Urinary bladder (tissue), 4 donors: ENCODE measurements at places on chromosomes 5 and 9. TPM values are rescaled to one million over a fixed set of nuclear protein-coding genes. Genes with fewer than 3 reads are reported as not detected.

Gene C5orf15
- 81.7 TPM for total RNA-seq

Gene IGIP
- total RNA-seq: 25.0 TPM

Gene SPZ1
- total RNA-seq: not detected

Gene PTPRD
- 210 TPM for total RNA-seq

GRCh38 chr9:68949271-68950000, 64.5 kb downstream of the PRKACG start:
- DNase-seq: no peak

DNA sequence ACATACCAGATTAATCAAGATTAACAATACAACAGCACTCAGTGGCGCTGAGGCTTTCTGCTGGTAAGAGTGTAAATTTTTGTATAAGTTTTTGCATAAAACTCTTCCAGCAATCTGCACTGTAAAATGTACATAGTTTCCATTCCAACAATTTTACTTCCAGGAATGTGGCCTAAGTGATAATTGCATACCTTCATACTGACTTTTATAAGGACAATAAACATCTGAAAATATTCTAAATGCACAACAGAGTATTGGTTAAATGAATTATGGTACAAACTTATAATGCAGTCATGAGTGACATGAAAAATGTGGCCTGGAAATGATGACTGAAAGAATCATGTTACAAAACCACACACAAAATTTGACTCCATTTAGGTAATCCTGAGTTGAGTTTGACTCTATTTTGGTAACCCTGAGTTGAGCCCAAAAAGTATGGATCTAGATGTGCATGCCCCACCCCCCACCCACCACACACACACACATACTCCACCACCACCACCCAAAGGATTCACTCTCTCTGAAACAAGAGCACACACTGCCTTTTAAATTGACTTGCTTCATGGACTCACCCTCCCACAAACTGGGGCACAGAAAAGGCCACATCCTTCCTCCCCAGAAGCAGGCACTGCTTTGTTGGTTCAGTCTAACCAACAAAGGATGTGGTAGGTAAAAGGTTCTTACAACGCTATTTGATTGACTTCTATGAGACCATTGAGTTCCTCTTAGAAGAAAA, 137.6 kb downstream of the SUSD1 start:
- no peak for DNase-seq

DNA sequence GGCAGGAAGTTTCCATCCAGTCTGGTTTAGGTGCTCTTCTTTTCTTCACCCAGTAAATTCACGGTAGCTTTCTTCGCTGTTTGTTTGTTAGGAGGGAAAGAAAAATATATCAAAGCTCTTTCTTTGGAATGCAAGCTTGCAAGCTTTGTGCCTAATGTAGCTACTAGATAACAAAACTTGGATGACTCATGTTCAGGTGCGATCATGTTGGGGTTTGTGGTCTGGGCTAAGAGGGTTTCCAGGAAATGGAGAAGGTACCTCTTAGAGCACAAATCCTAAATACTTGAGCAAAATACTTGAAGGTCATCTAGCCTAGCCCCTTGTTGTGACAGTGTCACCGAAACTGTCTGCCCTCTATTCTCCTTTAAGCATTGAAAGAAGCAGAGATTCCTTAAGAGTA, 17.7 kb downstream of the SRP19 start:
- DNase-seq: no peak

GRCh38 chr5:72455476-72455875, 51.7 kb downstream of the ZNF366 start:
- DNase-seq: no peak

DNA sequence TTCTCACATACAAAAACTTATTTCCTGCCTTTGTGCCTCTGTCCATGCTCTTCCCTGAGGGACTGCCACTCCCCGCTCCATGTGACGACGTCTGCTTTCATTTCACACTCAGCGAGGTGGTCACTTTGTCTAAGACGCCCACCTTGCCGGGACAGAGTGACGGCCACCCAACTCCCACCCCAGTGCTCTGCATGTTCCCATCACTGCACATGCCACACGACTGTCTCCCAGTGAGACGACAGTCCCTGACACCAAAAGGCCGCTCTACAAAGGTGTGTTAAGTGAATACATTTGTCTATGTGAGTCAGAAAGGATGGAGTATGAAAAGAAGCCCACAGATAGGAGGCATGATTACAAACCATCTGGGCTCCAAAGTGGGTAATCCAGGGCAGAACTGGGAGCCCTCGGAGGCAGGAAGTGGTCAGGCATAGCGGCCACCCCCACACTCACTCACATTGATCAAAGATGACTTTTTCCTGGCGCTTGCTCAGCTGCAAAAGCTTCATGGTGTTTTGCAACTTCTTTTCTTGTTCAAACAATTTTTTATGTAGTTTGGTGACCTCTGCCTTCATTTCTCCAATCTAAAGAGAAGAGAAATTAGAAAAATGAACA, 185.8 kb downstream of the CDK5RAP2 start:
- no peak for DNase-seq

- DNase-seq: no peak
These were observed 216.0 kb downstream of the KDM4C start for GRCh38 chr9:6973762-6974161.

DNA sequence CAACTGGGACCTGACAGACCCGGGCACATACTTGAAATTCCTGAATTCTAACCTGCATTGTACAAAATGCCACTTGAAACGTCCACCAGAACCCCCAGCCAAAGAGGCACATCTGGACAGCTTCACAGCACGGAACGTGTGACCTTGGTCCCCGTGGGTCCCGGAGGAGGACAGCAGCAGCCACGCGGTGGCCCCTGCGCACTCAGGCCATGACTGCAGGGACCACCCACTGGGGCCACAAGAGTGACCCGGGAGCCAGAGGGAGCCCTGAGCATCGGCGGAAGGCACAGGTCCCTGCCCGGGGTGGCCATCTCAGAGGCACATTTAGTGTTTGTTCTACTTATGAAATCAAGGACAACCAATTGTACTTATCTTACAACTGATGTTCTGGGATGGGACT, 2.1 kb upstream of the SNAPC4 start:
- DNase-seq: no peak

DNA sequence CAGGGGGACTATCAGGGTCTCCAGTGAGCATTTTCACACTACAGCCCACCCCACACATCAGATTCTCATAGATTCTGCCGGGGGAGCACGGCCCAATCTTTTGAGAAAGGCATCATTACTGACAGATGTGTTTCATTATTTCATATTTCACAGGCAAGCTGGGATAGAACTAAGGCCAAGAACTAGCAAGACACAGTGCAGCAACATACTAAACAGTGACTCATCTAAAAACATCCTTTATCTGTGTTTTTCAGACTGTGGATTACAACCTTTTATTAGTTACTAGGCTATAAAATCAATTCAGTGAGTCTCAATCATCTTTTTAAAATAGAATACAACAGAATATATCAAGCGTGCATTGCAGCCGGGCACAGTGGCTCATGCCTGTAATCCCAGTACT, 59.8 kb downstream of the CPLANE1 start:
- DNase-seq: no peak

- no peak for DNase-seq
These were observed 29.8 kb downstream of the DAB2 start for GRCh38 chr5:39394946-39395345.

DNA sequence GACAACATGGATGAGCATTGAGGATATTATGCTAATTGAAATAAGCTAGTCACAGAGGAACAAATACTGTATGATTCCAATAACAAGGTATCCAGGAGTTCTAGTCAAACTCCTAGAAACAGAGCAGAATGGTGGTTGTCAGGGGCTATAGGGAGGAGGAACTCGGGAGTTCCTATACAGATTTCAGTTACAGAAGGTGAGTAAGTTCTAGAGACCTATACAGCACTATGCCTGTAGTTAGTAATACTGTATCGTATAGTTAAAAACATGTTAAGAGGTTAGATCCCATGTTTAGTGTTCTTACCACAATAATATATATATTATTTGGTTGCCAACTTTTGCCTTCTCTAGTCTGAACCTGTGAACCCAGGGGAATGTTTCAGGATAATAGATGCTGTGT, 7.9 kb upstream of the OXCT1 start:
- no peak for DNase-seq
